ENCODE measurements at places on chromosomes 3 and 15.

- no peak for DNase-seq
These were observed 321.0 kb upstream of the NAALADL2 start for GRCh38 chr3:174538151-174538550.

DNA sequence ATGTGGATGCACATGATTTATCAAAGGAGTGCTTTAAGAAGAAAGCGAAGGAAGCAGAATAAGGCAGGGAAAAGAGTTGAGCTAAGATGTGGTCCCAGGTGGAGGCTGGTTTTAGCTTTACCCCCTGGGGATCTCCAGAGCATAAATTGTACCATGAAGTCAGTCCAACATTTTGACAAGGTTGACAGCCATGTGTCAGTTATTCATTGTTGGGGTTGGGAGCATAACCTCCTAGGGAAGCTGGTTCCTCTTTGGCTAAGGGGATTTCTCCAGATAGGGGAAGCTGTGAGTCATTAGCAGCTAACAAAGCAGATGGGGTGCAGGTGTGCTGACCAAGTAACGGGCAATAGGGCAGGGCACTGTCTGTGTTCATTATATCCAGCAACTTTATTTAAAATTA is 123.7 kb upstream of the IGSF10 start:
- DNase-seq: no peak

DNA sequence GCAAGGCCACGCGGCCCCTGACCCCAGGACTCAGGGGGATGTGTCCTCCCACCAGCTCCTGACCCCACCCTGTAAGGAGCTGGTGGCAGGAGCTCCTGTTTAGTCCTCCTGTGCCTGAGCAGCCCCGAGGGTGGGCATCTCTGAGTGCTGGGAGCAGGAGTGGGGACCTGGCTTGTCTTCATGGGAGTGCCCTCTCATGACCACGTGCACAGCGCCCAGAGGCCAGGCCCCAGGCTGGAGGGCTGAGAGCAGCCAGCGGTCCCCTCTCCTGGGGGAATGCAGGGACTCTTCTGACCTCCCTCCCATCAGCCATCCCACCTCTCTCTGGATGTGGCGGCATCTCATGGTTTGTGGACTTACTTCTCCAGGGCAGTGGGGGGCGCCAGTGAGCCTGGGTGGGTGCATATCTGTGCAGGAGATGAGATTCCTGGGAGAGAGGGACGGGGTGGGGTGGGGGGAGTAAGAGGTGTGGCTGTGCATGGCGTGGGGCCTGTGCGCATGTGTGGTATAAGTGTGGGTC is 205.6 kb downstream of the TBC1D2B start:
- DNase-seq: no peak

DNA sequence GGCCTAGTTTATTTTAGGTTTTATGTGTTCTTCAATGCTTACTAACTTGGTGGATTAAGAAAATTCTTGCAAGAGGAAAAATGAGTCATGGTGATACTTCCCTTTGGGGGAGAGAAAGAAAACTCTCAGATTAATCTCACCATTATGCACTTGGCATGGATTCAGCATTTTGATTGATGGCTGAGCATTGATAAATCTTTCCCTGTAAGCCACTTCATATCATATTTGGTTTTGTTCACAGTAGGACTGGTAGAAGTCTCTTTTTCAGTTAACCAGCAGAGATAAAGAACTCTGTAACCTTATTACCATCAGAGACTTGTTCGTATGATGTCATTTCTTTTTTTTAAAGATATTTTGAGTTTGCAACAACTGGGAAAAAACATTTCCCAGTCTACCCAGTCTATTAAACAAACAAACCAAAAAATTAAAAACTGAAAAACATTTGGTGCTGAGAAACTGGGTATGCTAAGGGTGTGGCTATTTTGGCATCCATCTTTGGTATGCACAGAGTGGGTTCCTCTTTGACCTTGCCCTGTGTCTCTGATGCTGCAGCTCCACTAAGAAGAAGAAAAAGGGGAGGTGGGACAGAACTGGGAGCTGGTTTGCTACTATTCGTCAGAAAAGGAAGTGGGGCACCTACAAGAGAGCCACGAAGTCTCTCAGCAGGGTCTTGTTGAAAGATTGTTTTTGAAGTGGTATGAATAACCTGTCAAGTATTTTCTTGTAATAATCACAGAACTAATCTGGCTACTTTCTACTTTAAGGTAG is 17.2 kb downstream of the TMOD3 start:
- no peak for DNase-seq

GRCh38 chr3:9070961-9071360 is 107.7 kb upstream of the RAD18 start:
- DNase-seq: no peak

- DNase-seq: no peak
These were observed 62.5 kb upstream of the EPHB3 start for GRCh38 chr3:184498986-184499606.

DNA sequence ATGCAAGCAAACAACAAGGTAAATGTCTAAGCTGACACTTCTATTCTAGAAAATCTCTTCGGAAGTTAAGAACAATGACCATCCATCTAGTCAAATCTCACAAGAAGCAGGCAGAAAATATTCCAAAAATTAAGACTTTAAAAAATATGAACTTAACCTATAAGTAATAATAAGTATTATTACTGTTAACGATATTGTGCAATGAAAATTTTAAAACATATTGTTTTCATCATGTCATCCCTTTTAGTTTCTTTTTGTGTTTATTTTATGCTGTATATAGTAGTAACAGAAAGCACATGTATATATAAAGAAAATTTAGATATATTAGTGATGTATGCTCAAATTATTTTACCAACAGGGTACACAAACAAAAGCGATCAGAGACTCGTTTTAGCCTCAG is 4.1 kb downstream of the HDGFL3 start:
- no peak for DNase-seq

DNA sequence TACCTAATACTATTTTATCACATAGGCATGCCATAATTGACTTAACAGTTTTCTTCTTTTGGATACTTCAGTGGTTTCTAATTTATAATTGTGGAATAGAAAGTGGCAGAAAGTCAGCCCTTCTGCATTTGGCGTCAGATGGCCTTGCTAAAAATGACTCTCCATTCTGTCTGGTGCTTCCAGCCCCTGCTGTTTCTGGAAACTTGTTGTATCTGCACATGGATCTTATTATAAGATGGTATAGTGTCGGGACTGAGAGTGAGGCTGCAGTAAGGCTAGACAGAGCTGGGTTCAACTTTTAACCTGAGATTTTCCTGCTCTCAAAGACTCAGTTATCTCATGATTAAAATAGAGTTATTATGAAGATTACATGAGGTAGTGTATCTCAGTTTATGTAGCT is 74.8 kb upstream of the WDR72 start:
- DNase-seq: no peak

DNA sequence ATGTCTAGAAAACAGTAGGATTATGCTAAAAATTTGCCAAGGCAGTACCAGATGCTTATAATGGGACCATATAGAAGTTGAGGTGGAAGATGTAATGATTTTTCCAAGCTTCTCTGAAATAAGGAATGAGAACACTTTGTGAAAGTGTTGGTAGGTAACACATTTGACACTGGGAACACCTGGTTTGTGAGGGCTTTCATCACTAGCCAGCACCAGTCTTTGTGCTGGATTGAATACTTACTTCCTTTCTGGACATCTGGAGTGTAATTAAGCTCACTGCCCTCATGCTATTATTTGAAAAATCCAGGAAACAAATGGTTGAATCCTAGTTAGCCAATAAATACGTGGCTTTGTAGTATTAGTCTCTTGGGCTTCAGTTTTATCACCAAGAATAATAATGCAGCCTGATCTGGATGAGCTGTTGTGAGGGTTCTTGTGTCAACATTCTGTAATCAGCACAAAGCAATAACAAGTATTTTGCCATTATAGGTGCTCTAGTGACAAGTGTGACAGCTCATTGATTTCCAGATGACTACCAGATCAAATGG is 12.9 kb downstream of the CCDC80 start:
- DNase-seq: no peak

DNA sequence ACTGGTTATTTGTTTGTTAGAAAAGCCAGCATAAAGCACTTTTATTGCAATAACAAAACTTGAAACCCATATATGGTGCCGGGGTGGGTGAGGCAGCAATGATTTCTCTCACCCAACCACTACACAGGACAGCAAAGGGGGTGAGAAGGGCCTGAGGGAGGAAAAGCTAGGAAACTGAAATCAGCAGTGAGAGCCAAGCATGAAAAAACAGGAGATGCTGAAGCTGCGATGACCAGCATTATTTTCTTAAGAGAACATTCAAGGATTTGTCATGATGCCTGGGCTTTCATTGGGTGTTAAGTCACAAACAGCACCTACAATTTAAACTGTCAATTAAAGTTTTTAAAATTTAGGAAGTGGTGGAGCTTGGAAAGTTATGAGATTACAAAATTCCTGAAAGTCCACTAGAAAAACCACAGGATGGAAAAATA is 11.9 kb upstream of the TM4SF4 start:
- no peak for DNase-seq

- DNase-seq: no peak
These were observed 150.5 kb downstream of the SHQ1 start for GRCh38 chr3:72697717-72698116.

DNA sequence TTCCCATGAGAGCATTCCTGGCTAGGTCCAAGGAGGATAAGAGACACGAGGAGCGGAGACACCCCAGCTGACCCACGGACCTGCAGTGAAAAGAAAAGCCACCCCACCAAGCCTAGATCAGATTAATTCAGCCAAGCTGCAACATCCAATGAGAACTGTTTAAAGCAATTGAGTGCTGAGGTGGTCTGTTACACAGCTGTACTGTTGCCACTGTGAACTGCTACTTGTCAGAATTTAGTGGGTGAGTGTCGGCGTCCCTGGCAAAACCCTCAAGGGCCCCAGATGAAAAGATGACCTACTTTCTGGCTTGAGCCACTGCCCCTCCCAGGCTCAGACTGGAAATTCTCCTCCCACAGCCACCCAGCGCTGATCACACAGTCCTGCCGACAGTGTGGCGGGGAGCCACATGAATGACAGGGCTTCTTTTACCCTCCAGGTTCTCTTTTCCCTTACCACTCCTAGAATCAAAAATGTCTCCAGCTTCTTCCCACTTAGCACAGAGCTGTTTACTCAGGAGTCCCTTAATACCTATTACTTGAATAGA is 26.4 kb upstream of the KBTBD12 start:
- no peak for DNase-seq

GRCh38 chr3:99191186-99191585 is 289.7 kb upstream of the DCBLD2 start:
- no peak for DNase-seq

- no peak for DNase-seq
These were observed 103.4 kb downstream of the IL20RB start for GRCh38 chr3:137061186-137061585.

DNA sequence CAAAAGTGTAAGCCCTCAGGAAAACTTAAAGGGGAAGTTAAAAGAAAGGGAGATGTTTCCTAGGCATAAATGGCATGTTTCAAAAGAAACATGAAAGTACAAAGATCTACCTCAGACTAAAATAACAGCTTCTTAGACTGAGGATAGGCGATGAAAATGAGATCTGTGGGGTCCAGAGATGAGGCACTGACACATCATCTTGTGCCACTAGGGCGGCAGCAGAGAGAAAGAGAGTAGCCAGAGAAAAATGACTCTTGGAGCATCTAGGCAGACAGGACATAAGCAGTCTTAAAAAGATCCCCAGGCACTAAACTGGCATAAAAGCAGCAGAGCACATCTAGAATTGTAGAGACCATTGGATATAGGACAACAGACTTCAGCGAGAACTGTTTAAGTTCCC is 42.5 kb upstream of the RFX7 start:
- no peak for DNase-seq

- no peak for DNase-seq
These were observed 13.4 kb downstream of the IFT57 start for GRCh38 chr3:108208831-108209230.

GRCh38 chr3:23996095-23996524 is 51.0 kb downstream of the NR1D2 start:
- no peak for DNase-seq

DNA sequence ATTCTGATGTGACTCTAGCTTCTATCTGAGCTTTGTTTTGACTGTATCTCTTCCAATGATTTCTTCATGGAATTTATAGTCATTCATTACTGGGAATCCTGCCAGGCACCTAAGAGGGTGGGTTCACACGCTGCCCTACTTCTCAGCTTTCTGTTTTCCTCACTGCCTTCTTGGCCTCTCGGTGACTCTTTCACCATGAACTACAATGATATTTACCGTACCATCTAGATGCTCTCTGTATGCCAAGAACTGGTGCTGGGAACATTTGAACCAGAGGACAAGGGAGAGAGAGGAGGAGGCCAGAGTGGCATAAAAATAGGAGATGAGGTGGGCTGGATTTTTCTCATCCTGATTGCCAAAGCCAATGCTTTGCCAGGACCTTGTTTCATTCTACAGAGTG is 280.0 kb upstream of the P2RY1 start:
- DNase-seq: no peak

DNA sequence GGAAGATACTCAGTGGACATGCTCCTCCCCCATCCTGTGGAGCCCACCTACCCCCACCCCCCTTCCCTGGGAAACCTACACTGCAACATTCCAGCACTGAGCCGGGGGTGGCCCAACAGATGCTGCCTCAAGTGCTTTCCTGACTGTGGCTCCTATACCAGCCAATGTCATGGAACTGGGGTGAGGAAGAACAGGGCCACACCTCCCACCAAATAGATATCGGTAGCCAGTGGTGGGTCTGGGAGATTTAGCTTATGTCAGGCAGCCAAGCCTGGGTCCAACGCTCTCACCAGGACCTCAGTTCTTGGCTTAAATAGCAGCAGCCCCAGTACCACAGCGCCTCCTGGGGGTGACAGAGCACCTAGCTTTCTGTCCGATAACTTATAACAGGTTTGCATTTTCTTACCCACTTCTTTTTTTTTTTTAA is 30.3 kb downstream of the CDC25A start:
- no peak for DNase-seq

DNA sequence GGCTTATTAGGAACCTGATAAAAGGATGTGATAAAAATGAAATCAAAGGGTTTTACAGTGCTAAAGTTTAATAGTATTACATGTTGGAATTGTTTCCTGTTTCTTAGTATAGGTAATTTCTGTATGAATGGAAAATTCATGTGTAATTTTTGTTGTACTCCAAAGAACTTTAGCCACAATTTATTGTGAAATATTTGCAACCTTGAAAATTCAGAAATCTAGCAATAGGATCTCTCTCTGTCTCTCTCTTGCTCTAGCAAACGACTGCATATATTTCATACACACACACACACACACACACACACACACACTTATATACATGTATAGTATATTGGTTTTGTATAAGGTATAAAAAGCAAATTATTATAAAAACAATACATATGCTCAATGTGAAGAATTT is 59.6 kb downstream of the PIAS1 start:
- no peak for DNase-seq

- DNase-seq: no peak
These were observed 120.1 kb upstream of the NMNAT3 start for GRCh38 chr3:139797724-139798343.

Measured in epithelial cell of proximal tubule (primary cell).